ENCODE measurements at places on chromosomes 1 and 21.

- peak; percentile 26 for DNase-seq
- H3K4me3 ChIP-seq, result no peak overlapping the region
- H3K27me3 ChIP-seq, result no peaks in the 10 kb centered on the region
- H3K36me3 ChIP-seq, result no peaks in the 10 kb centered on the region
Measured at GRCh38 chr1:67211589-67212563, 45.6 kb downstream of the IL23R start.

DNA sequence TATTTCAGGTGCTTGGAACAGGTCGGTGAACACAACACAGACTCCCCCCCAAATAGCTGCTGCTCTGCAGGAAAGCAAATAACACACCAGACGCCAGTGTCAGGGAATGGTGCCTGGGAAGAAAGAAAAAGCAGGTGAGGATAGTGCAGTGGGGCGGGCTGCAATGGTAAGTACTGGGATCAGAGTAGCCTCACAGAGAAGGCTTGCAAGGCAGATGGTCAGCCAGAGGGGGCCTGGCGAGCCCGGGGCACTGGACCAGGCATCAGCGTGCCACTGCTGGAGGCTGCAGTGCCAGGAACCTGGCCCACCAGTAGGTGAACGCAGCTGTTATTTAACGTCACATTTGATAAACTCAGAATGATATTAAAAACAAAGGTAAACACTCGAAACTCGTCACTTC is 60.0 kb downstream of the POFUT2 start:
- peaks cover 32% of the 10 kb centered on the region for H3K4me1 ChIP-seq
- no peak for DNase-seq
- H3K36me3 ChIP-seq, result peaks cover 10% of the 10 kb centered on the region
- H3K27ac ChIP-seq, result no peak overlapping the region

GRCh38 chr1:177172866-177173265 is 2.1 kb downstream of the BRINP2 start:
- no peaks in the 10 kb centered on the region for H3K4me1 ChIP-seq
- no peaks in the 10 kb centered on the region for H3K36me3 ChIP-seq
- no peak overlapping the region for H3K27ac ChIP-seq
- no peak overlapping the region for H3K4me3 ChIP-seq
- H3K27me3 ChIP-seq, result peaks cover 9% of the 10 kb centered on the region

- H3K4me3 ChIP-seq, result no peak overlapping the region
- H3K27me3 ChIP-seq, result no peaks in the 10 kb centered on the region
- no peak for DNase-seq
- no peaks in the 10 kb centered on the region for H3K4me1 ChIP-seq
- H3K36me3 ChIP-seq, result no peaks in the 10 kb centered on the region
Measured at GRCh38 chr21:16536140-16536539, 806.4 kb downstream of the USP25 start.

GRCh38 chr1:173496757-173497320 is 19.7 kb downstream of the PRDX6 start:
- H3K27me3 ChIP-seq, result no peaks in the 10 kb centered on the region
- H3K4me1 ChIP-seq, result no peaks in the 10 kb centered on the region
- no peak overlapping the region for H3K4me3 ChIP-seq
- no peaks in the 10 kb centered on the region for H3K36me3 ChIP-seq

DNA sequence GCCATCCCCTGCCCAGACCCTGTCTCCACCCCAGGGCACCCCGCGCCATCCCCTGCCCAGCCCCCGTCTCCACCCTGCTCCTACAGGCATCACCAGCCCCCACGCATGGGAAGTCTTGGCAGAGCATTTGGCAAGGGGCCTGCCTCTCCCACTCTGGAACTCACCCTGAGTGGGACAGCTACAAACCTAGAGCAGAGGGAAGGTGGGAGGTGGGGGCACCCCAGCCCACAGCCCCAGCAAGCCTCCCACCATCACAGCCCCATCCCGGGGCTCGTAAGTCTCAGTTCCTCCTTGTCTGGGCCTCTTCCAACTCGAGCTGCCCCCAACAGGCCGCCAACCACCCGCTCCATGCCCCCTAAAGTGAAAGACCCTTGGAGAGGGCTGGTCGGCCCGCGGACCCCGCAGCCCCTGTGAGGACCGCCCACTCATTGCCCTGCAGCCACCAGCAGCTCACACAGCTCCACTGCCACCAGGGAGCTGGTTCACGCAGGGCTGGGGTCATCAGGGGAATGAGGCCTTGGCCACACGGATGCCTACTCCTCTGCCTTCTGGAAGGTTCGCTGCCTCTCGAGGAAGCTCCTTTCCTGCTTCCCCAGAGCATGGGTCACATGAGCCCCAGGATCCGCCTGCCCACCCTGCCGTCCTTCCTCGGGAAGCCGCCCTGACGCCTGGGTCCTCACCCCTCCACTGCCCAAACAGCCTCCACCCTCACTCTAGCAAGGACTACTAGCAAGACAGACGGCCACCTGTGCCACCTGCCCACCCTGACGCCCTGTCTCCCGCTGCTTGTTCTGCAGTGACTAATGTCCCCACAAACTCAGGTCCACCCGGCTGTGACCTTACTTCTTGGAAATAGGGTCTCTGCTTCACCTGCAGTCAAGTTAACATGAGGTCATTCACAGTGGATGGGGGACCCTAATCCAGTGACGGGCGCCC is 14.4 kb downstream of the MEGF6 start:
- DNase-seq, result no peak
- H3K4me1 ChIP-seq, result peaks cover 8% of the 10 kb centered on the region
- H3K27me3 ChIP-seq, result no peaks in the 10 kb centered on the region
- H3K4me3 ChIP-seq, result no peak overlapping the region
- no peaks in the 10 kb centered on the region for H3K36me3 ChIP-seq

DNA sequence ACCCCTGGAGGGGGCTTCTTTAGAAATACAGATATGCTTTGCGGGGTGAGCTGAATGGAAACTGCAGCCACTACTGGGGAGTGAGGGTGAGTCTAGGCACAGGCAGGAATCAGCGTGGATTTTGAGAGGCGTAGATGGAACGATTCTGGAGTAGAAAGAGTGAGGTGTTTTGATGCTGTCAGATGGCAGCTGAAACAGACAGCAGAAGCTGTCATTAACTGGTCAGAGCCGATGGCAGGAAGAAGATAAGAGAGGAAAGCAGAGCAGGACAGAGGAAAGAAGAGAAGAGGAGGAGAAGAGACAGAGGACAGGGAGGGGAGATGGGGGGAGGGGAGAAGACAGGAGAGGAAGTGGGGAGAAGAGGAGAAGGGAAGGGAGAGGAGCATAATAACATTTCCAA is 138.5 kb downstream of the LRIG2 start:
- no peaks in the 10 kb centered on the region for H3K4me1 ChIP-seq
- no peak overlapping the region for H3K27ac ChIP-seq
- no peak overlapping the region for H3K4me3 ChIP-seq
- H3K27me3 ChIP-seq, result peaks cover 5% of the 10 kb centered on the region

DNA sequence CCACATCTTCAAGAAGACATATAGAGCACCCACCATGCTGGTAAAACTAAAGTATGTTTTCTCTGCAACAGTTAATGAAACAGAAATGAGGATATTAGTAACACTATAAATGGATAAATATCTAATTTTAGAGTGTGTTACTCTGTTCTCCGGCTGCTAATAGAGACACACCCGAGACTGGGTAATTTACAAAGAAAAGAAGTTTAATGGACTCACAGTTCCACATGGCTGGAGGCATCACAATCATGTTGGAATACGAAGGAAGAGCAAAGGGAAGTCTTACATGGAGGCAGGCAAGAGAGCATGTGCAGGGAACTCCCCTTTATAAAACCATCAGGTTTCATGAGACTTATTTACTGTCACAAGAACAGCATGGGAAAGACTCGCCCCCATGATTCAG is 287.2 kb downstream of the SRGAP2C start:
- DNase-seq, result no peak
- H3K27me3 ChIP-seq, result no peaks in the 10 kb centered on the region
- H3K27ac ChIP-seq, result peak overlapping the region; percentile 51
- H3K4me3 ChIP-seq, result no peak overlapping the region

DNA sequence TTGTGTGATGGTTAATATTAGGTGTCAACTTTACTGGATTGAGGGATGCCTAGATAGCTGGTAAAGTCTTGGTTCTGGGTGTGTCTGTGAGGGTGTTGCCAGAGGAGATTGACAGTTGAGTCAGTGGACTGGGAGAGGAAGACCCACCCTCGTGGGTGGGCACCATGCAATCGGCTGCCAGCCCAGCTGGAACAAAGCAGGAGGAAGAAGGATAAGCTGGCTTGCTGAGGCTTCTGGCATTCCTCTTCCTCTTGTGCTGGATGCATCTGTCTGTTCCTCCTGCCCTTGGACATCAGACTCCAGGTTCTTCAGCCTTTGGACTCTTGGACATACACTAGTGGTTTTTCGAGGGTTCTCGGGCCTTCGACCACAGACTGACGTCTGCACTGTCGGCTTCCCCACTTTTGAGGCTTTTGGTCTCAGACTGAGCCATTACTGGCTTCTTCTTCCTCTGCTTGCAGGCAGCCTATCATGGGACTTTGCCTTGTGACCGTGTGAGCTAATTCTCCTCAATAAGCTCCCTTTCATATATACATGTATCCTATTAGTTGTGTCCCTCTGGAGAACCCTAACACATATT is 184.3 kb upstream of the LMO4 start:
- no peaks in the 10 kb centered on the region for H3K36me3 ChIP-seq
- H3K4me3 ChIP-seq, result no peak overlapping the region
- H3K4me1 ChIP-seq, result no peaks in the 10 kb centered on the region
- H3K27ac ChIP-seq, result no peak overlapping the region
- H3K27me3 ChIP-seq, result peaks cover 33% of the 10 kb centered on the region

- peaks cover 88% of the 10 kb centered on the region for H3K27me3 ChIP-seq
- H3K4me3 ChIP-seq, result no peak overlapping the region
- peaks cover 10% of the 10 kb centered on the region for H3K4me1 ChIP-seq
- no peak overlapping the region for H3K27ac ChIP-seq
Measured at GRCh38 chr1:170663404-170664092, 383 bp upstream of the PRRX1 start.

DNA sequence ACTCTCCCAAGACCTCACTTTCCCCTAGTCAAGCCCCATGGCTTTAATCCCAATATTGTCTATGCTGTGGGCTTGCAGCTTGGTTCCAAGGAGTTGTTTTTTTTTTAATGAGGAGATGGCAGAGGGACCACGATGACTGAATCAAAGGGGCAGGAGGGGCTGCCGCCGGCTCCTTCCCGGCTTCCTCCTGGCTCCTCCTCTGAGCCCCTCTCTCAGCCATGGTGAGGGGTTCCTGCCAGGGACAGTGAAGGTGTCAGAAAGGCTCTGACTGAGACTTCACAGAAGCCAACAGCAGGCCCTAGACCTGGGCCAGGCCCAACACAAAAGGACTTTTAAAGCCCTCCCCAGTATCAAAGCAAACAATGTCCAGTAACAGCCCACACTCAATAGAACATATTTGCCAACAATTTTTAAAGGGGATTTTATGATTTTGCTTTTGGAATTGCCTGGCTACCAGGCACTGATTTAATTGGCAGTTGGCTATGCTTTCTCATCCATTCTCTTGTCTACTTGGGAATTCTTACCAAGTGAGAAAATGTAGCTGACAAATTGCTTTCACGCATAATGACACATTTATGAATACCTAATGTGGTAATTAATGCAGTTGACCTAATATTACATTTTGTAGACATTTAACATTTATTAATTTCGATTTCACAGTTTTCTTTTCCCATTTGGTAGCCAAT is 54.2 kb downstream of the FBXO2 start:
- H3K4me1 ChIP-seq, result no peaks in the 10 kb centered on the region
- no peak overlapping the region for H3K4me3 ChIP-seq

DNA sequence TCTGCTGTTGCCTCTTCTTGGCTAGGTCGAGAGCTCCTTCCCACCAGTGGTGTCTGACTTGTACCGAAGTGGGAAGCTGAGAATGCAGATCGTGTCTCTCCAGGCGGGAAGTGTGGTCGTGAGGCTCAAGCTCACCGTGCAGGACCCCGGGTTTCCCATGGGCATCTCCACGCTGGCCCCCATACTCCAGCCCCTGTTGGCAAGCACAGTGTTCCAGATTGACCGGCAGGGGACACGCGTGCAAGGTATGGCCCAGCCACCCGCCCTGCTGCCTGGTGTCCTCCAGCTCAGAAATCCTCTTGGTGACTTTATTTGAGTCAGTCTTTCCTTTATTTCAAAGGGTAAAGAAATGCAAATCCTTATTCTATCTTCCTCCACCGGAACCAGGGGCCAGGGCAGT is 32.7 kb downstream of the UMODL1 start:
- DNase-seq, result no peak
- peaks cover 8% of the 10 kb centered on the region for H3K27me3 ChIP-seq
- H3K27ac ChIP-seq, result no peak overlapping the region
- no peak overlapping the region for H3K4me3 ChIP-seq
- H3K36me3 ChIP-seq, result no peaks in the 10 kb centered on the region

DNA sequence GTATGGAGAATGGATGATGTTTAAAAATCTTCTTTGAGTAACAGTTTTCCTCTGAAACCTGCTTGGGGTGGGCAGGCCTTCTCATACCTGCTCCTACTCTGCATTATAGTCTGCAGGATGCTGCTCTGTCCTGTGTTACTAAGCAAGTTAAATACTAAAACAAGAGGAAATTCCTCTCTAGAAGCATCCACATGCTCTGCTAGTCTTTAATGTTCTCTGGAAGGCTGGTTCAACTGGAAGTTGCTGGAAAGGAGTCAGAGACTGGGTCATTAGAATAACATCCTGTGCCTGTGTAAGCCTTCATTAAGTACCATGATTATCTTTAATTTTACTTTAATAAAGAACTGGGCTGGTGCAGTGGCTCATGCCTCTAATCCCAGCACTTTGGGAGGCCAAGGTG is 5.8 kb downstream of the SELP start:
- DNase-seq, result no peak
- H3K4me3 ChIP-seq, result no peak overlapping the region
- no peak overlapping the region for H3K27ac ChIP-seq

GRCh38 chr1:6025269-6026094 is 20.2 kb upstream of the KCNAB2 start:
- H3K27ac ChIP-seq, result peak overlapping the region; percentile 97
- peak overlapping the region; percentile 98 for H3K4me3 ChIP-seq
- H3K27me3 ChIP-seq, result no peaks in the 10 kb centered on the region
- H3K4me1 ChIP-seq, result peaks cover 36% of the 10 kb centered on the region
- peaks cover 50% of the 10 kb centered on the region for H3K36me3 ChIP-seq

GRCh38 chr1:151839457-151840403 is at the start of gene C2CD4D:
C2CD4D (minus strand) TSS chr1:151839820; CDS start chr1:151838989, 831 bp downstream.
- peak; percentile 67 for DNase-seq
- H3K27ac ChIP-seq, result peak within 1 kb of the TSS; percentile 80
- H3K4me3 ChIP-seq, result peak within 1 kb of the TSS; percentile 78
- H3K36me3 ChIP-seq, result peaks cover 19% of the 10 kb centered on the region
- H3K27me3 ChIP-seq, result no peaks in the 10 kb centered on the region

Data from activated T-helper 2 cell treated with anti-CD3 and anti-CD28 coated beads, Interferon-gamma antibody, Interleukin-2, Interleukin-4, amounts not matched to agents 10 μg/mL and 5 μg/mL and 100 μg/mL, durations not matched to agents 14 hours and 24 hours and 36 hours (primary cell).